ENCODE measurements at places on chromosomes 5 and 9.

DNA sequence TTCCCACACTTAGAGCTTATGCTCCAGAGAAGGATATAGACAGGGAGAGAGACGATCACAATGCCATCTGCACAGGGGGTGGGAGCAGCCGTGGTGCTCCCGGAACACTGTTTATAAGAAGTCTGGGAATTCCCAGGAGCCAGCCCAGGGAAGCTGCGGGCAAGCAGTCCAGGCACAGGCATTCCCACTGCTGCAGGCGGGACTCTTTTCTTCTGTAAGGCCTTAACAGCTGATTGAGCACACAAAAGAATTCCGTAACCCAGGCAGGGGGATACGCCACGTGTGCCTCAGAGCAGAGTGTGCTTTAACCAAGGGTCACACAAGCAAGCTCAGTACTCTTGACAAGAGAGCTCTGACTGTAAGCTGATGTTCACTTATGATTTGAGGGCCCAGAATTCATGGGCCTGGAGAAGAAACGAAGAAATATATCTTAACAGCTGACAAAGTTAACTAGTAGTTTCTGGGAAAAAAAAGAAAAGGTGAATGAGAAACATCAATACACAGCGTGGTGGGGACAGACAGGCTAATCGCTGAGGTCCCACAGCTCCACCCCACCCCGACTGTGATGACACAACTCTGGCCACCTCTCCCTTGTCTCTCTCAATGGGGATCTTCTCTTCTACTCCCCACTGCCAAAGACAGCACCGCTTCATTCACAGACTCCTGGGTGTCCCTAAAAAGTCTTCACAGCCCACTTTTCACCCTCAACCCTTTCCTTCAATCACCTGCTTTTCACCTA is 85.9 kb upstream of the SIMC1 start:
- no peak for DNase-seq

GRCh38 chr5:112156211-112156610 is 262.9 kb downstream of the EPB41L4A start:
- DNase-seq: no peak

GRCh38 chr5:107817436-107817835 is 146.7 kb upstream of the EFNA5 start:
- DNase-seq: no peak

- no peak for DNase-seq
Observed at GRCh38 chr5:44046619-44047364, 342.4 kb downstream of the FGF10 start.

- no peak for DNase-seq
Observed at GRCh38 chr9:105319202-105319813, 74.9 kb downstream of the SLC44A1 start.

GRCh38 chr9:34526026-34526425 is 3.2 kb upstream of the ENHO start:
- no peak for DNase-seq

DNA sequence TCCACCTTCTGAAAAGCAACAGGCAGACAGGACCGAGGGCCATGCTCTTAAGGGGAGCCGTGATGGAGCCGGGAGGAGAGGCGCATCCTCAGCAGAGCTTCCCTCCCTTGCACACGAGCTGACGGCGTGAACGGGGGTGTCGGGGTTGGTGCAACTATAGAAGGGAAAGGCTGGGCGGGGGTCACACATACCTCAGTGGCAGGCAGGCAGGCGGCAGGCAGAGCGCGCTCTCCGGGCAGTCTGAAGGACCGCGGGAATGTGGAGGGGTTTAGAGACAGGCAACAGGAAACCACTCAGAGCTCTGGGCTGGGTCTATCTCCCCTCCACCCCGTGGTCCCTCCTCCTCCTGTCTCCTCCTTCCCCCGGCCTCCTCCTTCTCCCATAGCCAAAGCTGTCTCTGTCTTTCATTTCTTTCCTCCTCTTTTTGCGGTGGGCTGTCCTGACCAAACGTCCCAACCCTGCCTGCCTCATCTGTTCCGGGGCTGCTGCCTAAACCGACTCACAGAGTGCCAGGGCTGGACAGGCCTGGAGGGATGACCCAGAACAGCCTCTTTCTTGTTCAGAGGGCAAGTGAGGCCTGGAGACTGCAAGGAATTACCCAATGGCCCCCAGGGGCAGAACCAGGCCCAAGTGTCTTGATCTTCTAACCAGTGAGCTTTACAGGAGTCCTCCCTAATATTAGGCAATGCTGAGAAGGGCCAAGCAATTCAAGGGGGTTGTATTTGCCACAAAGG is at the start of gene SPARC:
Gene SPARC, minus strand, starts transcription at position 242 of the 734 bp plus-strand sequence. CDS start 10,727 bp downstream, outside the sequence.
- no peak for DNase-seq

DNA sequence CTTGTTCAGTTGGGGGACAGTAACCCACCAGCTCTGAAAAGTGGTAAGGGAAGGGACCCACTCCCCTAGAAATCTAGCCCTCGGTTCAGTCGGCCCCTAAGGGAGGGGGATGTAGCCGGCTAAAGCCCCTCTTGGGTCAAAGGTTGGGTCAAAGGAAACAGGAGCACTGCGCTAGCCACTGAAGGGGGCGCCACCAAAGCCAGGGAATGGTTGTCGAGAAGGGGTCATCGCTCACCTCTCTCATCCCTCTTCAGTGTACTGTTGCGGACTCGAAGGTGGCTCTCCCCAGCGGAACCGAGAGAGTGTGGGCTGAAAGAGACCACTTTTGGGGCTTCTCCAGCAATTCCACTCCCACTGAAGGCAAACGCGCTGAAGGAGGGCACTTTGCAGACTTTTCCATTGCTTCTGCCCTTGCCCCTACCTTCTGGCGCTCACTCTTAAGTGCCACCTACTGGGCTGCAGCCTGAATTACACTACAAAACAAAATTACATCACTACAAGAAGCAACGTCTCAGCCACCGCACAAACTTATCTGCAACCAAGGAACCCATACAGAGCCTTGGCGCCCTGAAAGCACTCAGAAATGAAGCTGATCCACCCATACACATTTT is 396.9 kb downstream of the PDE4D start:
- DNase-seq: no peak

- no peak for DNase-seq
Observed at GRCh38 chr9:36245906-36246305, 12.3 kb downstream of the GNE start.

DNA sequence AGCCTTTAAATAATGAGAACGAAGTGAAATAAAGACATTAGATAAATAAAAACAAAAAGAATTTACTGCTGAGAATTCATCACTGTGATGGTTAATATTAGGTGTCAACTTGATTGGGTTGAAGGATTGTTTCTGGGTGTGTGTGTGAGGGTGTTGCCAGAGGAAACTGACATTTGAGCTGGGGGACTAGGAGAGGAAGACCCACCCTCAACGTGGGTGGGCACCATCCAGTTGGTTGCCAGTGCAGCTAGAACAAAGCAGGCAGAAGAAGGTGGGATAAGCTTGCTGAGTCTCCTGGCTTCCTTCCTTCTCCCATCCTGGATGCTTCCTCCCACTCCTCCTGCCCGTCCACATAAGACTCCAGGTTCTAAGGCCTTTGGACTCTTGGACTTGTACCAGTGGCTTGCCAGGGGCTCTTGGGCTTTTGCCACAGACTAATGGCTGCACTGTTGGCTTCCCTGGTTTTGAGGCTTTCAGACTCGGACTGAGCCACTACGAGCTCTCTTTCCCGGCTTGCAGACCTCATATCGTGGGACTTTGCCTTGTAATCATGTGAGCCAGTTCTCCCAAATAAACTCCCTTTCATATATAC is 43.7 kb upstream of the ABL1 start:
- DNase-seq: no peak

- DNase-seq: no peak
Observed at GRCh38 chr9:14524873-14525515, 168.2 kb downstream of the ZDHHC21 start.

- no peak for DNase-seq
Observed at GRCh38 chr5:11311272-11311671, 550.2 kb upstream of the DAP start.

DNA sequence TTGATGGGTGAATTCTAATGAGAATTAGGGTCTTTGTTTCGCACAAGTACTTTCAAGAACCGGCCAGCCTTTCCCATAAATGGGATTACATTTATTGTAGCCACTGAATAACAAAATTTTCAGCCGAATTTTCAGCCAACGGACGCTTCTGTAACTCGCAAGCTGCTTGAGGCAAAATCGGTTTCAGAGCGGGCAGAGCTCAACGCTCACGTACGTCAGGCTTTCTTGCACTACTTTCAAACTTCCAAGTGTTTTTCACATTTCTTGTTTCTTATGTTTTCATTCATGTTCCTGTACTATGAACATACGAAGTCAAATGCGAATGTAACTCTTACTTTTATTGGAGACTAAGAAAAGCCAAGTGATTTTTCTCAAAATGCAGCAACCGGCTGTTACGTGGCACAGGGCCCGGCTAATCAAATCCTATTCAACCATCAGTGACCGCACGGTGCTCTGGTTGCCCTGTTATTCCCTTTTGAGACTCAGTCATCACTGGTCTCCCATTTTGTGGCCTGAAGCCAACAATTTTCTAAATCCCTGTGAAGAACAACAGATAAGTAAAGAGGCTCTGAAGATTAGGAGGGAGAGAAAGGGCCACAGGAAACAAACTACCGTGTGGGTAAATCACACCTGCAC is 68.5 kb downstream of the SLC28A3 start:
- DNase-seq: no peak

GRCh38 chr9:32454280-32454679 is 69.8 kb downstream of the ACO1 start:
- no peak for DNase-seq

- no peak for DNase-seq
Observed at GRCh38 chr9:88567870-88568269, 32.9 kb downstream of the NXNL2 start.

All from CD14-positive monocyte (primary cell).